WTC11 (cell line): ENCODE measurements at places on chromosomes 2 and 18.
A peak's percentile ranks its signal among the peaks of the same experiment; 100 is the strongest.

- no peak for DNase-seq
Observed at GRCh38 chr2:57864926-57865325, 181.7 kb upstream of the VRK2 start.

DNA sequence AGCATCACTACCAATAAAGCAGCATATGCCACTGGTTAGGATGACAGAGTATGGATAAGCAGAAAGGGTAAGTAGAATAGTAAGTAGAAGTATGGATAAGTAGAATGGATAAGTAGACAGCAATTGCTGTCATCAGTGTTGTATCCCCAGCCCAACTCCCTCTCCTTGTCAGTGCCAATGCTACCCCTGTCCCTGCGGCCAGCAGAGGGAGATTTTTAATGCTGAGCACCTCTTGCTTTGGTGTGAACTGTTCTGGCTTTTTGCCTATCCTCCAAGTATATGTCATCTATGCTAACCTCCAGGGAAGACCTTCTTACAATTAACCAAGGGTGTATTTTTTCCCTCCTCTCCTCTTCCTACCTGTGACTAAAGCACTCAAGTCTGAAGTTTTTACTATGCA is 136.7 kb upstream of the SPHKAP start:
- peak; percentile 66 for DNase-seq

- no peak for DNase-seq
Observed at GRCh38 chr2:219578811-219579613, 6.9 kb downstream of the INHA start.

DNA sequence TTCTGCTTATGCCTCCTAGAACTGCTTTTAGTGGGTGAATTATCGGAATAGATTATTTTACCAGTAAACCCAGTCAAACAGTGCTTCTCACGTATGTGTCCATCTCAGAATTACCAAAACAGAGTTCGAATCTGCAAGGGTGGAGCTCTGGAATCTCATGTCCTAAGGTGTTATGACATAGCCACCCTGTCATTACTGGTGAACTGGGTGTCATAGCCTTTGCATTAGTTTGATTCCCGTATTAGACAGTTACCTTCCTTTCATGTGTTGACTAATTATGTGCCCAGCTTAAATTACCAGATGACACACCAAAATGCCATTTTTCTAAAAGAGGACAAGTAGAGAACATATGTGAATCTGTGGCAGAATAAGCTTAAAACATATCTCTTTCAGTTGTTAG is 15.2 kb upstream of the KCNJ13 start:
- no peak for DNase-seq

- no peak for DNase-seq
Observed at GRCh38 chr2:197862246-197862955, 58.0 kb downstream of the PLCL1 start.

DNA sequence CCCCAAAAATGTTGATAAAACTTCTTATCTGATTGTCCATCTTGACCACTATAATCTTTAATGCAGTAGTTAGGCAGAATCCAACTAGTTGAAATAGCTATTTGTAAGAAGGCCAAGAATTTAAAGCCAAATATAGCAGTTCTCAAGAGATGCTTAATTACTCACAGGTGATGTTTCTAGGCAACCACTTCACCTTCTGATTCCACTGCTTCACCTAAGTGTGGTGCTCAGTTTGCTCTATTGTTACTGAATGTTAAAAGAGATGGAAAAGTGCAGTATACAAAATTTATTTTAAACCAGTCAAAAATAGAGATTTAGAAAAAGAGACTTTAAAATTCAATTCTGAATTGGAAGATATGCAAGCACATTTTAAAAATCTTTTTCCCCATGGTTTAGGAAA is 539.4 kb downstream of the ZNF804A start:
- no peak for DNase-seq

GRCh38 chr2:85457877-85458316 is 39.4 kb downstream of the SH2D6 start:
- no peak for DNase-seq
